Upper lobe of right lung (tissue), 1 donor: ENCODE measurements at places on chromosomes 3 and 15. TPM values are rescaled to one million over a fixed set of nuclear protein-coding genes. Genes with fewer than 3 reads are reported as not detected.

- H3K4me1 ChIP-seq, result no peaks in the 10 kb centered on the region
- no peaks in the 10 kb centered on the region for H3K36me3 ChIP-seq
- no peak overlapping the region for H3K27ac ChIP-seq
- no peak for DNase-seq
- no peak overlapping the region for H3K4me3 ChIP-seq
Measured at GRCh38 chr3:59401924-59402323, 352.1 kb upstream of the CFAP20DC start.

Gene PRR20G
- total RNA-seq, result not detected

Gene TIMP4
- 6.9 TPM for total RNA-seq

GRCh38 chr3:45870099-45870498 lies 16.2 kb upstream of the CCR9 start:
- H3K36me3 ChIP-seq, result no peaks in the 10 kb centered on the region
- H3K4me3 ChIP-seq, result no peak overlapping the region
- H3K4me1 ChIP-seq, result no peaks in the 10 kb centered on the region
- H3K27me3 ChIP-seq, result no peaks in the 10 kb centered on the region

- H3K4me1 ChIP-seq, result no peaks in the 10 kb centered on the region
- peaks cover 6% of the 10 kb centered on the region for H3K27me3 ChIP-seq
- no peaks in the 10 kb centered on the region for H3K36me3 ChIP-seq
- DNase-seq, result no peak
- H3K27ac ChIP-seq, result no peak overlapping the region
Measured at GRCh38 chr3:195813916-195814640, 2.3 kb upstream of the MUC4 start.
